ENCODE measurements at places on chromosomes 6 and 20.

DNA sequence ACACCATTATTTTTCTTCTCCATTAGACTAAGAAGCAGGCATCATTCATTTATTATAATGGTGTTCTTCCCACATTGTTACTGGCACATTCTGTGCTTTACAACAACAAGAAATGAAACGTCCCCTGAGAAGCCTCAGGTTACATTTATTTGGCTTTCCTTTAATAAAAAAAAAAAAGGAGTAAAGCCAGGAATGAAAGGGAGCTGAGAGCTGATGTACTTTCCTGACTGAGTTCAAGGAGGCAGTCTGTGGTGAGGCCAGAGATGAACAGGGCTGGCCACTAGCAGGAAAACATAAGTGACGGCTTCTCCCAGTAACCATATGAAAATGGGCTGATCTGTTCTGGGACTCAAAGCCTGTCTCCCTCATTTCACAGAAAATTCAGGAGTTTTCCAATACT is 742.1 kb downstream of the MAFB start:
- no peak for DNase-seq

DNA sequence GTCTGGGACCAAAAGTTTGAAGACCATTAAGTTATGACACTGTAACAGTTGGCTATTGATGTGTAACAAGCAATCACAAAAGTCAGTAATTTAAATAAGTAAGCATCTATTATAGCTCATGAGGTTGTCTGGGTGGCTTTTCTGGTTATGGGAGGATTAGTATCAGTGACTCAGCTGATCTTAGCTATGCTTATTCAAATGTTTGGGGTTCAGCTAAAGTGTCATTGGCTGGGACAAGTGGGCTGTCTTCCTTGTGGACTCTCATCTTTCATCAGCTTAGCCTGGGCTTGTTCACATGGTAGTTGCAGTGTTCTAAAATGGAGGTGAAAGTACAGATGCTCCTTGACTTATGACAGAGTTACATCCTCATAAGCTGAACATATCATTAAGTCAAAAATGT is 74.6 kb upstream of the LAMP5 start:
- no peak for DNase-seq

- no peak for DNase-seq
Observed at GRCh38 chr20:45538209-45538799, 978 bp downstream of the WFDC6 start.

DNA sequence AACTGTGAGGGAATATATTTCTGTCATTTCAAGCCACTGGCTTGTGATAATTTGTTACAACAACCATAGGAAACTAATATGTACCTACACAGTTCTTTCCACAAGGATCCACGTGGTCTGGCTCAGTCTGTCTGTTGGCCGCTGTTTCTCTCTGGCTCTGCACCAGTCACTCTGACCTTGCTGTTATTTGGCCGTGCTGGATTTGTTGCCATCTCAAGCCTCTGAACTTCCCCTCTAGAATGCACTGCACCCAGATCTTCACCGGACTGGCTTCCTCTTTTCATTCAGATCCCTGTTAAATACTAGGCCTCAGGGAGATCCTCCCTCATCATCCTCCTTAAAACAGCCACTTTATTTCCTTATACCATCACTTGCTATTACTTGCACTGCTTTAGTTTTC is 446.8 kb downstream of the TFAP2B start:
- no peak for DNase-seq

DNA sequence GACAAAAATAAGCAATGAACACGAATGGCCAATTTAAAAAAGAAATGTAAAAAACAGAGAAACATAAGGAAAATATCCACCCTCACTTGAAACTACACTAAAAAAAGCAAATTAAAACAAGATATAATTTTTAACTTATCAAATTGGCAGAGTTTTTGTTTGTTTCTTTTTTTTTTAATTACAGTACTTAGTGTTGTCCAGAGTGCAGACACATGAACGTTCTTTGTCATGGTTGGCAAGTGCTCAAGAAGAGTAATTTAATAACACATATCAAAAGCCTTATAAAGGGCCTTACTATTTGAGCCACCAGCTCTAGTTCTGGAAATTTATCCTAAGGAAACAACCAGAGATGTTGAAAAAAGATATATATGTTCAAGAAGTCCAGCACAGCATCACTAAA is 142.3 kb downstream of the ATXN1 start:
- DNase-seq: no peak

GRCh38 chr6:142695016-142695415 is 250.0 kb downstream of the HIVEP2 start:
- no peak for DNase-seq

- no peak for DNase-seq
Observed at GRCh38 chr6:94894300-94894699, 683.0 kb upstream of the MANEA start.

DNA sequence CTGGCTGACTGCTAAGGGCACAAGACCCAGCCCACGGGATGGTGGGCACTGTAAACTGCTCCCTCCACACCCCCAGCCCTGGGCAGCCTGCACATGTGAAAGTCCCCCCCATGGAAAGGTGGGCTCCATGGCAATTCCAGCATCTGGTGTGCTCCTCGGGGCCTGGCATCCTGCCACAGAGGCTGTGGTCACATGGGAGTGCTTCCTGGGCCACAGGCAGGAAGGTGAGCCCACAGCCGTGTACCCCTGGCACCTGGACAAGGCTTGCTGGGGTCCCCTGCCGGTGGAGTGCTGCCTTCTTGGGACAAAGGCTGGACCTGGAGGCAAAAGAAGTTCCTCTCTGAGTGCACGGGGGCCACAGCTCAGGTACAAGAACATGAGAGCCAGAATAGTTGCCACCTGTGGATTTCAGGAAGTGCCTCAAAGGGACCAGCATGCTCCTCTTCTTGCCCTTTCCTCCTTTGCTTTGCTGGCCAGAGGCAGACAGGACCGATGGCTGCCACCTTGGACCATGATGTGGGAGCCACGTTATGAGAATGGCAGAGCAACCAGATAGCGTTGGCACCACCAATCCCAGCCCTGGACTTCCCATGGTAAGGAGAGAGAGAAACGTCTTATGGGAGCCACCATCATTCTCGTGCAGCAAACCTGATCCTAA is 120.2 kb upstream of the MLN start:
- DNase-seq: no peak

GRCh38 chr6:160030103-160030502 is 61.2 kb downstream of the IGF2R start:
- peak; percentile 93 for DNase-seq

DNA sequence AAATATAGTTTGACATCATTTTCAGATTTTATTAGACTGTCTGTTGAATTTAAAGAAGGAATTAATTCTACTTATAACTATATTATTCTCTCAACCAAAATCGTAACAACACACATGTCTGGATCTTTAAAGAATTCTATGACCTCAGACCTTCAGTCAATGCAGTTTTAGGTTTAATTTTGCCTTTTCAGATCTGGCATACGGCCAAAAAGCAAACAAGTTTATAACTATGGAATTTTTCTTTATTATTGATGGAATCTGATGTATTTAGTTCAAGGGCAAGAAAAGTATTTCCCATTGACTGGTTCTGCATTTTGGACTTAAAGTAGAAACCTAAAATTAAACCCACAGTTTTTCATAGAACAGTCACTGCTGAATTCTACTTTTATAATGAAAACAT is 233.4 kb downstream of the EYA4 start:
- no peak for DNase-seq

DNA sequence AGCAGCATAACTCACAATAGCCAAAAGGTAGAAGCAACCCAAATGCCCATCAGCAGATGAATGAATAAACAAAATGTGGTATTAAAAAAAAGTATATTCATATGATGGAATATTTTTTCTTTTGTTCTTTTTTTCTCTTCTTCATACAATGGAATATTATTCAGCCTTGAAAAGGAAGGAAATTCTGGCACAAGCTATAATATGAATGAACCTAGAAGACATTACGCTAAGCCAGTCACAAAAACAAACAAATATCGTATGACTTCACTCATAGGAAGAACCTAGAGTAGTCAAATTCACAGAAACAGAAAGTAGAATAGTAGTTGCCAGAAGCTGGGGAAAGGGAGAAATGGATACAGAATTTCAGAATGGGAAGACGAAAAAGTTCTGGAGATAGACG is 63.7 kb downstream of the RBL1 start:
- DNase-seq: no peak

DNA sequence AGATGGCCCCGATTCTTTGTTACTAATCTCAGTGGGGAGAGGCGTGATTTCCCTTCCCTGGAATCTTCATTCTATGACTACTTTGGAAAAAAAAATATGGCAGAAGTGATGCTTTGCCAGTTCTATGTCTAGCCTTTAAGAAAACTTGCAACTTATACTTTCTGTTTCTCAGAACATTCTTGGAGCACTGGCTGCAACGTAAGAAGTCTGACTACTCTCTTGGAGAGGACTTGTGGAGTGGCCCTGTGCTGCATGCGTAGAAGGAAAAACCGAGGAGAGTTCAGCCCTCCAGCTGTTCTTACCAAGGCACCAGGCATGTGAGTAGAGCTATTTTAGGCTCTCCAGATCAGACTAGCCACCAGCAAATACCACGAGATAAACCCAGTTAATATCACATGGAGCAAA is 77.6 kb upstream of the STXBP5 start:
- DNase-seq: no peak

DNA sequence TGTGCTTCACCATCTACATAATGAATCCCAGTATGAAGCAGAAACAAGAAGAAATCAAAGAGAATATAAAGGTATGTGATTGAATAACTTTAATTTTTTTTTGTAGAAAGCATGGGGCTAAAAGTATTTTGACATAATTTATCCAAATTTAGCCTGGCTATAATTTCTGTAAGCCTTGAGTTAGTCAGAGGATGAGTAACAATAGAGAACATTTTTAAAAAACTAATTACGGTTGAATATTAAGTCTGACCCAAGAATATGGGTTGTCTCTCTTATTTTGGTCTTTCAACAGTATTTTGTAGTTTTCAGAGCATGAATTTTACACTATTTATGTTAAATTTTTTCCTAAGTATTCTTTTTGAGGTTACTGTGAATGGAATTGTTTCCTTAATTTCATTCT is 2.5 kb downstream of the GMNN start:
- no peak for DNase-seq

DNA sequence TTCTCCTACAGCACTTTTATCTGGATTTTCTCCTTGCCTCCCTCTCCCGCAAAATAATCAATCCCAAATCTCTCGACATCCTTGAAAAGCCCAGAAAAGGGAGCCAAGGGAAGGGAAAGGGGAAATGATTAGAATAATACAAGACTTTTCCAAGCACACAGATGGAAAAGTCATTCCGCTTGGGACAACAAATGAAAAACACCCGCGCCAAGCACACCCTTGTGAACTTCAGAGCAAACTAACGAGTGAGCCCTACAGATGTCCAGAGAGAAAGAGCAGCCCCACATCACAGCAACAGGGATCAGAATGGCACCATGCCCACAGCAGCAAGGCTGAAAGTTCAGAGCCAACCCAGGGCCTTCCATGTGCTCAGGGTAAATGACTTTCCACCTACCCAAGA is 49.6 kb downstream of the NINL start:
- DNase-seq: no peak

DNA sequence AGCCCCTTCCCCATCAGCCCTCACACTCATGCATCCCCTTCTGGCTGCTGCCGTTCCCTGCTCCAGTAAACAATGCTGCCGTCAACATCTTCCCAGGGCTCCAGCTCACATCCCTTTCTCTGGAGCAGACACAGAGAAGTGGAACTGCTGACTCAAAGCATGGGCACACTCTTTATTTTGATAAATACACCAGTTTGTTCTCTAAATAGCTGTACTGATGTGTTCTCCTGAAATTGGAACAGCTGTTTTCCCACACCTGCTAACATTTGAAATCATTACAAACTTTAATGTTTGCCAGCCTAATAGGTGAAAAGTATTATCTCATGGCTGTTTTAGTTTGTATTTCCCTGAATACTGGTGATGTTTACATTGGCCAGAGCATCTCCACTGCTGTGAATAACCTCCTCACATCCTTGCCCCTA is 102.1 kb upstream of the NXT1 start:
- no peak for DNase-seq

DNA sequence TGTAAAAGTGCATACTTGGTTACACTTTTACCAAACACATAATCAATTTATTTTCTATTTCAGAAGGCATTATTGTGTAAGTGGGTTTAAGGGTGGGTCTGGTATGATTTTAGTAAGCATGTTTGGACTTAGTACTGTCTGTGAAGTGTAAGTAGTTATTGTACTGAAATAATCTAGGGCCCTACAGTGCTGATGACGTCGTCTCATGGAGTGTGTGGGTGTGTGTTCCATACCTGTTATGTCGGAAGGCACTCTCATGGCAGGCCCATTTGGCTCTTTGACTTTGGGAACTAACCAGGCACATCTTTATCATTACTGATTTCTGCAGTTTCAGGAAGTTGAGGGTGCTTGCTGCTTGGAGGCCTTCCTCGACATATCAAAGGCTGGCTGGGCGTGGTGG is 155.1 kb downstream of the SASH1 start:
- DNase-seq: no peak

- no peak for DNase-seq
Observed at GRCh38 chr6:29726571-29727194, 3.4 kb downstream of the HLA-F start.

- DNase-seq: no peak
Observed at GRCh38 chr6:36769183-36769675, 70.0 kb downstream of the CPNE5 start.

GRCh38 chr6:71419217-71420094 is 130.8 kb downstream of the OGFRL1 start:
- peak; percentile 30 for DNase-seq

- DNase-seq: no peak
Observed at GRCh38 chr20:39700528-39700927, 738.4 kb downstream of the DHX35 start.

DNA sequence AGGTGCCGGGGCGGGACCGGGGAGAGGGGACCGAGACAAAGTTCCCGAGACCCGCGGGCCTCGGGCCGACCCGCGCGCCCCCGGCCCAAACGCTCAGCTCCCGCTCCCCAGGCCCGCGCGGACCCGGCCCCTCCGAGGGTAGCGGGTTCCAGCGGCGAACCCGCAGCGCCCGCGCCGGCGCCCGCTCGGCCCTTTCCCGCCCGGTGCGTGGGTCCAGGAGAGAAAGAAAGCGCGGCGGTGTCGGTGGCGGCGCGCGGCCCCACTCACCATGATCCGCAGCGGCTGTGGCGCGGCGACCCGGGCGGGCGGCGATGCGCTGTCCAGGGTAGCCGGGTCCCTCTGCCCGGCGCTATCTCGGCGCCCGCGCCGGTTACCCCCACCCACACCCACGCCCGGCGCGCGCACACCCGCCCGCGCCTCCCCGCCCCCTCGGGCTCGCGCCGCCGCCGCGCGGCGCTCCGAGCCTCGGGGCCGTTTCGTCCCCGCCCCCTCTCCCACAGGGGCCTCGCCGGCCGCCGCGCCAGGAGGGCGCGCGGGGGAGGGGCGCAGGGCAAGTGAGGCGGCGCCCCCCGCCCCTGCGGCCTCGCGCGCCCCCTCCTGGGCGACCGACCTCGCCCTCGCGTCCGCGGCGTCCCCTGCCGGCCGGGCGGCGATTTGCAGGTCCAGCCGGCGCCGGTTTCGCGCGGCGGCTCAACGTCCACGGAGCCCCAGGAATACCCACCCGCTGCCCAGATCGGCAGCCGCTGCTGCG is at the start of gene ELOVL2:
TSS of gene ELOVL2 (minus strand) at position 345 of the 751 bp plus-strand sequence. CDS start at position 270, 75 bp downstream.
- no peak for DNase-seq
